Mesothelial cell of epicardium (in vitro differentiated cells): ENCODE measurements at places on chromosomes 1 and 21. TPM values are rescaled to one million over a fixed set of nuclear protein-coding genes. Genes with fewer than 3 reads are reported as not detected.

The BSND gene
- 0.05 to 0.09 TPM (median 0.09 TPM) in 3 replicates for total RNA-seq

The SRP9 gene
- total RNA-seq: 241 to 259 TPM (median 251 TPM) in 3 replicates

The APOBEC4 gene
- not detected in 3 replicates for total RNA-seq

The DENND2C gene
- total RNA-seq: 2.2 to 2.4 TPM (median 2.3 TPM) in 3 replicates

The SKI gene
- 105 to 110 TPM (median 105 TPM) in 3 replicates for total RNA-seq

The KRTAP22-2 gene
- not detected in 3 replicates for total RNA-seq

The NDUFS2 gene
- 70.1 to 72.0 TPM (median 70.8 TPM) in 3 replicates for total RNA-seq

The SMPDL3B gene
- total RNA-seq: 7.4 to 8.8 TPM (median 8.4 TPM) in 3 replicates

The NEK7 gene
- 58.3 to 63.2 TPM (median 61.6 TPM) in 3 replicates for total RNA-seq

The OR2L3 gene
- total RNA-seq: not detected in 3 replicates

The SLC1A7 gene
- total RNA-seq: 0.09 TPM in 1 of 3 replicates, not detected in the others

The FCMR gene
- not detected in 3 replicates for total RNA-seq

The TRIM17 gene
- 28.2 to 30.6 TPM (median 28.8 TPM) in 3 replicates for total RNA-seq

The OLIG2 gene
- total RNA-seq: 0.20 to 0.38 TPM (median 0.35 TPM) in 3 replicates

GRCh38 chr1:182433580-182433979 is 16.4 kb upstream of the RGSL1 start:
- DNase-seq: no peak

DNA sequence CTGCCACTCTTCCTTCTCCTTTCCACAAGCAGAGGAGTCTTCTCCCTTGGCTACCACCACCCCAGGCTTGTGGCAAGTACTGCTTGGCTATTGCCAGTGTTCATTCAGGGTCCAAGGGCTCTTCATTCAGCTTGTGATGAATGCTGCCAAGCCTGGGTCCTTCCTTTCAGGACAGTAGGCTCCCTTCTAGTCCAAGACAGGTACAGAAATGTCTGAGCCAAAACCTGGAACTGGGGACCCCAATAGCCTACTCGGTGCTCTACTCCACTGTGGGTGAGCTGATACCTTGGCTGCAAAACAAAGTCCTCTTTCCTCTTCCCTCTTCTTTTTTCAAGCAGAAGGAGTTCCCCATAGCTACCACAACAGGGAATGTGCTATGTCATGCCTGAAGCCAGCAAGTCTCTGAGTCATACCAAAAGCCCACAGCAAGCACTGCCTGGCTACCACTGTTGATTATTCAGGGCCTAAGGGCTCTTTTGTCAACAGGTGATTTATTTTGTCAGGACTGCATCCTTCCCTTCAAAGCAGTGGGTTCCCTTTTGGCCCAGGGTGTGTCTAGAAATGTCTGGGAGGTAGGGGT is 268.9 kb downstream of the HHAT start:
- no peak for DNase-seq

DNA sequence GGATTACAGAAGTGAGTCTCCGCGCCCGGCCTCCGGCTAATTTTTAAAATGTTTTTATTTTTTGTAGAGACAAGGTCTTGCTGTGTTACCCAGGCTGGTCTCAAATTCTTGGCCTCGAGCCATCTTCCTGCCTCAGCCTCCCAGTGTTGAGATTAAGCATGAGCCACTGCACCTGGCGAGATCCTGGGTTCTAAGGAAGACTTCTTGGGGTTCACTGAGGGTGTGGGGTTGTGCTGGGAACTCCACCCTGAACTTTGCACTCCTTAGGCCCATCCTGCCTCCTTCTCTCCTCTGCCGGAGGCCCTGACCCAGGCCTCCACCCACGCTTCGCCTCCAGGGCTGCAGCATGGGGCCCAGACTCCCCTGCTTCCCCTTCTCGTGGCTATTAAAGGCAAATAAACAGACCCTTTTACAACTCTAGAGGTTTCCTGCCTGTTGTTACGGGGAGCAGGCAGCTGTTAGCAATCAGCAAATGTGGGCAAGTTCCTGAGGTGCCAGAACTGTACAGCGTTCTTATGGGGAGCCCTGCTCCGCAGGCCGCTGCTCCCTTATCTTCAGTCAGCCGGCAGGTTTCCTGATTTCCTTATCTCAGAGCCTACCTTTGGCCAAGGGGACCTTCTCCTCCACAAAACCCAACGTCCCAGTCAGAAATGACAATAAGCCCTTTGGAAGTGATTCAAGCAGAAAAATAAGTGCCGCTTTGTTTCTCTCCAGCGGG is 41.0 kb upstream of the LIN9 start:
- DNase-seq: no peak

DNA sequence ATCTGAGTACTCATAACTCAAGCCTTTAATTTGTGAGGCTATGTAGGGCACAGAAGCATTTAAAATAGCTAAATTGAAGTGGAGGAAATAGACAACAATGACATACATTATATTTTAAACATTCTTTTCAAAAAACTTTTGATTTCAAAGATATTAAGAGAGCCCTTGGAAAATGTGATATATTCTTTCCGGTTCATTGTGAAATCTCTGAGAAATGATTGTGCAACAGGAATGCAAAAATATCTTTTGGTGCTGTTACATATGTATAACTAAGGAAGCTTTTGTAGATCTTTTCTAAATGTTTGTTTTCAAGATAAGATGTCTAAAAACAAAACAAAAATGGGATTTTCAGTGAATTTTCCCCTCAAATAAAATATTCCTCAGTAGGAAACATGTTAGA is 185.2 kb downstream of the LEPR start:
- no peak for DNase-seq

GRCh38 chr1:69794831-69795230 is 227.1 kb downstream of the LRRC7 start:
- DNase-seq: no peak

DNA sequence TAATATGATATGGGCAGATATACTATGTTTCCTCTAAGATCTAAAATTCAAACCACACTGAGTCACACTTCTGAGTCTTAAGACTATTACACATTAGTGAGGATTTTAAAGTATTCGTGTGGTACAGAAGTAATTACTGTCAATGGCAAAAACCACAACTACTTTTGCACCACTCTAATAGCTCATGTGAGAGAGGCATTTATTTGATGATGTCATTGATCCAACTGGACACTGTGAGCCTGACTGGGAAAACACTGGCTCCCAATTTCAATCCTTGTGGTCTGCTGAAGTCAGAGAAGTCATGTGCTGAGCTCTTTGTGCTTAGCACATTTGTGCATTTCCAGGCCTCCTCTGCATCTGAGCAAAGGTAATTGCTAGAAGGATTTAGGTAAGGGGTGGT is 377.8 kb downstream of the USH2A start:
- DNase-seq: no peak

GRCh38 chr1:62625415-62625814 is 28.1 kb downstream of the ANGPTL3 start:
- no peak for DNase-seq

- no peak for DNase-seq
These were observed 12.8 kb upstream of the TSPEAR start for GRCh38 chr21:44724196-44724595.

DNA sequence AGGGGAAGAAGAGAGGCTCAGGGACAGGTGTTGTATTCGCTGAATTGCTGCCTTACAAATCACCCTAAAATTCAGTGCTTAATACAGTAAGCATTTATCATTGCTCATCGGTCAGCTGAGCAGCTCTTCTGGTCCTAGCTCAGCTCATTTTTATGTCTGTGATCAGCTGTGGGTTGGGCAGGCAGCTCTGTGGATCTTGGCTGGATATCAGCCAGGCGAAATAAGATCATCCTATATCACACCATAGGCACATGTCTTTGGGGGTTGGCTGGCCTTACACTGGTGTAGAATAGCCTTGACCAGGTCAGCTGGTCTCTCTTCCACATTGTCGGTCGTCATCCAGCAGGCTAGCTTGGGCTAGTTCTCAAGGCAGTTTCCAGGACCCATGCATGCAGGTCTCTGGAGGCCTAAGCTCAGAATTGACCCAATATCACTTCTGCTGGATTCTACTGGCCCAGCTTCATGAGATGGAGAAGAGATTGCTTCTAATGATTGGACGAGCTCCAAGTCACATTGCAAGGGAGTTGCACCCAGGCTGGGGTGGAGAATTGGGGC is 448.6 kb downstream of the KIF26B start:
- DNase-seq: no peak

- no peak for DNase-seq
These were observed 990 bp upstream of the MRPS6 start for GRCh38 chr21:34072145-34073031.

- no peak for DNase-seq
These were observed at the start of gene KIRREL1 for GRCh38 chr1:157993147-157993917. Gene KIRREL1 (plus strand): TSS chr1:157993645. CDS start chr1:157993677, 32 bp downstream.

GRCh38 chr21:18058731-18059398 is 185.8 kb upstream of the CHODL start:
- no peak for DNase-seq

DNA sequence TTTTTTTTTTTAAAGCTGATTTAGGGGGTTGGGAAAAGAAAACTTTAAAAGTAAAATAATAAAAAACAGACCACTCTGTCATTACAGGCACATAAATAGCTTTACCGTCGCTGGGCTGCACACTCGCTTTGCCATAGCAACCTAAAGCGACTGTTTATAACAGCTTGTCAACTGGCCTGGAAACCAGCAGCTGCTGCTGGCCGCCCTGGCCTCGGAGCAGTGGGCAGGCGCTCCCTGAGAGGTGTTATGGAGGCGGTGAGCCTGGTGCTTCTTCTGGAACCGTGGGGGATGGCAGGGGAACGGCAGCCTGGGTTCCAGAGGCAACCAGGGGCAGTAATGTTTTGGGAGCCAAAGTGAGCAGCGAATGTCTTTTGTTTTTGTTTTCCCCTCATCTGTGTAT is 45.7 kb downstream of the ATP2B4 start:
- DNase-seq: no peak

DNA sequence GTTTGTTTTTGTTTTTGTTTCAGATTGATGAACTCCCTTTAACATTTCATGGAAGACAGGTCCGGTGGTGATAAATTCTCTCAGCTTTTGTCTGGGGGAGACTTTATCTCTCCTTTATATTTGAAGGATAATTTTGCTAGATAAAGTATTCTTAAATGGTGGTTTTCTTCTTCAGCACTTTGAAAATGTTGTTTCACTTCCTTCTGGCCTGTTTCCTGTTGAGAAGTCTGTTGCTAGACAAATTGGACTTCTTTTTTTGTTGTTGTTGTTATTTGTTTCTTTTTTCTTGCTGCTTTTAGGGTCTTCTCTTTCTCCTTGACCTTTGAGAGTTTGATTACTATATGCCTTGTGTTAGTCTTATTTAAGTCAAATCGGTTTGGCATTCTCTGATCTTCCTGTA is 50.8 kb downstream of the CRP start:
- DNase-seq: no peak

- DNase-seq: no peak
These were observed 20.2 kb downstream of the MRPL37 start for GRCh38 chr1:54220004-54220811.

DNA sequence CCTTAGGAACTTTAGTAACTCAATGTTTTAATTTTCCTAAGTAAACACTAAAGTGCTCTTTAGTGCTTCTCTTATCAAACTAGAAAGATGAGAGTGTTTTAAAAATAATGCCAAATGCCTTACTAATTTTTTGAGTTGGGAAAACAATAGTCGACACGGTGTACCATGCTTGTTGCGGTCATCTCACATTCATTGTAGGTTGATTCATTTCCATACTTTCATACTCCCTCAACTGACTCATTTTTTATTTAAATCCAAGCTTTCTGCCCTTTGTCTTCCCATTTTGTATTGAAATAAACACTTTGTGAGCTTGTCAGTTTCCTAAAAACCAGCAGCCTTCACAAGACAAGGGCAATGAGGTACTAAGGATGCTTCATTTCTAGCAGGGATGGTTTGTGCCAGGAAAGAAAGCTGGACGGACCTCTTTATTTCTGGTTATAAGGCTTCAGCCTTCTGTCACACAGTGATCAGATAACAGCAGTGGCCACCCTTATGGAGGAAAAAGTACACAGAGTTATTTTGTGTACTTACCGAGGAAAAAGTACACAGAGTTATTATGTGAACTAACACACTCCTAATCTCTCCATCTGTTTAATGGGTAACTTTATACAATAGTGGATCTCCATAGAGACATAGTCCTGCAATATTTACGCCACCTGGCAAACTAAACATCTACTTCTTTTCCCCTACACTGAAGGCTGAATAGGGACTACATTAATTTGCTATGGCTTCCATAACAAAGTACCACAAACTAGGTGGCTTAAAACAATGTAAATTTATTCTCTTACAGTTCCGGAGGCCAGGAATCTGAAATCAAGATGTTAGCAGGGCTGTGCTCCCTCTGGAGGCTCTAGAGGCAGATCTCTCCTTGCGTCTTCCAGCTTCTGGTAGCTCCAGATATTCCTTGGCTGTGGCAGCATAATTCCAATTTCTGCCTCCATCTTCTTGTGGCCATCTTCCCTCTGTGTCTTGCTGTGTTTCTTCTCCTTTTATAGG is 13.0 kb upstream of the CCDC190 start:
- no peak for DNase-seq

GRCh38 chr1:112697781-112698201 is 9.1 kb downstream of the RHOC start:
- no peak for DNase-seq

- peak; percentile 62 for DNase-seq
These were observed 3.5 kb upstream of the ARID1A start for GRCh38 chr1:26692211-26692792.

GRCh38 chr21:28126521-28127174 is 866.0 kb downstream of the LTN1 start:
- DNase-seq: no peak

DNA sequence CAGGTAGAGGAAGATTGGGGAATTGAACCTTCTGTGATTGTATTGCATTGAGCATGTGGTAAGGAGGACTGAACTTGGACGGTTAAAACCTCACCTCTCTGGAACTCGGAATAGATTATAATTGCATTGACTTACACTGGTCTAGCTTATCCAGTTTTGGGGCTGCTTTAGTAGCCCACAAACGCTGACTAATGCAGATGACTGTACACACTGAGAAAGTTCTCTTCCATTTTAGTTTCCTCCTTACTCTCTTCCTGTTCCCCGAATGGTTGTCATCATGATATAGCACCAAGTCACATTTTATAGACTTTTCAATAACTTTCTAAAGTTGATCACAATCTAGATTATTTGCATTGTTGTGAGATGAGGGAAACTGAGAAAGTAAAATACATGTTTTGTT is 78.2 kb downstream of the NFIA start:
- DNase-seq: no peak

GRCh38 chr1:109425391-109426280 is 612 bp downstream of the PSMA5 start:
- DNase-seq: no peak

GRCh38 chr1:234608911-234609690 is 877 bp downstream of the IRF2BP2 start:
- DNase-seq: peak; percentile 53

DNA sequence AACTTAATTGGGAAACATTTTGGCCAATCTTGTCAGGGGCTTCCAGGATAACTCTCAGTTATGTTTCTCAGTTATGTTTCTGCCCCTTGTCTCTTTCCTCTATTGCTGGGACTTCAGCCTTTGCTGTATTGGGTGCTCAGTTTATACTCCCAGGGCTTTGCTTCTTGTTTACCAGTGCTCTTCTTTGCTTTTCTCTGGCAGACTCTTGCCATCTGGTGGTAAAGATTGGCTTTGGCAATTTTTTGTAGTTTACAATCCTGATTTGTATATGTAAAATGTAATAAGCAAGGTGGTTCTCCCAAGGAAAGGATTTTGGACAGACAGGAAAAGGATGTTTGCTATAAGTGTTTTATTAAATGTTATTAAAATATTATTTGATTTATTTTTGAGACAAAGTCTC is 37.9 kb downstream of the FABP3 start:
- DNase-seq: no peak

GRCh38 chr1:67832737-67833601 is at the start of gene GNG12:
Gene GNG12 (minus strand): TSS chr1:67833467. CDS start chr1:67707686, 125,781 bp downstream.
- peak; percentile 52 for DNase-seq
